ENCODE measurements at places on chromosomes 5 and 9.

GRCh38 chr5:151223447-151224264 is at the start of gene CCDC69:
TSS of gene CCDC69 (minus strand) at chr5:151224092. CDS start at chr5:151223970, 122 bp downstream.
- DNase-seq = peak; percentile 44

GRCh38 chr9:98207606-98208005 is 15.2 kb upstream of the CORO2A start:
- no peak for DNase-seq

- no peak for DNase-seq
Observed at GRCh38 chr9:68974901-68975300, 39.0 kb downstream of the PRKACG start.

DNA sequence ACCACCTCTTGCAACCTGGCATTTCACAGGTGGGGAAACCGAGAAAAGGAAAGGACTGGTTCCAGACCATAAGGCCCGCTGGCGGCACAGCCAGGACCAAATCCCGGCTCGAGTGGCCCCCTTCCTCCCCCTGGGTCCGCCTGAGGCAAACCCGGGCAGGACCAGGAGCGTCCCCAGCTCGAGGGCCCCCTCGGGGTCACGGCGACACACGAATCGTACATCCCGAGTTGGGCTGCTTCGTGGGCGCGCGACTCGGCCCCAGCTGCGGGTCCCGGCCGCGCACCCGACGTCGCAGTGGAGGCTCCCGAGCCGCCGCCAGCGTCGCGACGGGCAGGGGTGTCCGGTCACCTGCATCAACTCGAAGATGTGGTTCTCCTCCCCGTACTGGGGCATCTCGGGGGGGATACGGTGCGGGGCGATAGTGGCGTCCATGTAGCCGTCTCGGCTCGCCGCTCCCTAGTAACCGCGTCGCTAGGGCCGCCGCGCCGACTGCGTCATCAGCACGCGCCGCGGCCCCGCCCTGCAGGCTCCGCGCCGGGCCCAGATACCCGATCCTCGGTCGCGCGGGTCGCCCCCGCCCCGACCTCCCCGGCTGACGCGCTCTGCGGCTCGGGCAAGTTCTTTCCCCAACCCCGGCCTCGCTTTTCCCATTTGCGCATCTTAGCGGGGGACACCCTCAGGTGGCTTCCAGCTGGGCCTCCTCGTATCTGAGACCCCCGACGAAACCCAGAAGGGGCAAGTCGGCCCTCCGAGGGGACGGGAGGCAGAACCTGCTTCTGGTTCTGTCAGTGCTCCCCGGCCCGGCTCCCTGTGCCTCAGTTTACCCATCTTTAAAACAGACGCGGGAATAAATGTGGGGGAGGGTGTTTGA is at the start of gene AK8:
Gene AK8 (minus strand): TSS at position 461 of the 871 bp plus-strand sequence. CDS start 29 bp downstream, at position 432.
- DNase-seq = peak; percentile 38

DNA sequence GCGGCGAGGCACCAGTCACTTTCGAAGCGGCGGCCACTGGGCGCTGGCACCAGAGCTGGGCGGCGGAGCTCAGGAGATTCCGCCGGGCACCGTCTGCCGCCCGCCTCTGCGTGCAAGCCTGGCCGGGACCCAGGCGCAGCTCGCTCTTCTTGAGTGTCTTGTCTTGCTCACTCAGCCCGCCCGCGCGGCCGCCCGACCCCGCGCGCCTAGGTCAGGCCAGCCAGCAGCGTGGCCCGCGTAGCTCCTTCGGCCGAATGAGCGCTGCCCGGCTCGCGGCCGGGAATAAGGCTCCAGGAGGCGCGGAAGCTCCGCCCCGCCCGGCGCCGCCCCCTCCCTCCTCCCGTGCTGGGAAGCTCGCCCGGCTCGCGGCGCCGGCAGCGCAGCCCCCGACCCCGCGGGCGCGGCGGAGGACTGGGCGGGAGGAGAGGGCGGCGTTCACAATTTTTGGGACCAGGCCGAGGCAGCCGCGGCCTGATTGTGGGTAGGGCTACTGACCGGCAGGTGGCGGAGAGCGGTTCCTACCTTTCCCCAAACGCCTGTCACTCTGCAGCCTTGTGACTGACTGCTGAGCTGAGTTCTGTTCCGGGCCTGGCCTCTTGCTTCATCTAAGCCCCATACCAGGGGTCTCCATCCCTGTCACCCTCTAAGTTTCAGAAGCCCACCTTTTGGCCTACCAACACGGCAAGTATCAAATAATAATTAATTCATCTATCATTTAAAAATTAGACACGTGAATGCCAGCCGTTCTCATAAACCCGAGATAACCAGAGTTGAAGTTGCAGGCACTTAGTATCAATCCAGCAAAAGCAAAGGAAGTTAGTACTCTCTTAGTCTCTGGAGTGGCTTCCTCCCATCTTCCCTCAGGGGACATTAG is at the start of gene HBEGF:
Gene HBEGF (minus strand): TSS at position 256 of the 874 bp plus-strand sequence. CDS start 275 bp downstream, outside the sequence.
- no peak for DNase-seq

- DNase-seq = no peak
Observed at GRCh38 chr5:179185256-179185940, 125.2 kb downstream of the ZNF354C start.

- no peak for DNase-seq
Observed at GRCh38 chr5:95799191-95799835, 23.2 kb downstream of the GLRX start.

DNA sequence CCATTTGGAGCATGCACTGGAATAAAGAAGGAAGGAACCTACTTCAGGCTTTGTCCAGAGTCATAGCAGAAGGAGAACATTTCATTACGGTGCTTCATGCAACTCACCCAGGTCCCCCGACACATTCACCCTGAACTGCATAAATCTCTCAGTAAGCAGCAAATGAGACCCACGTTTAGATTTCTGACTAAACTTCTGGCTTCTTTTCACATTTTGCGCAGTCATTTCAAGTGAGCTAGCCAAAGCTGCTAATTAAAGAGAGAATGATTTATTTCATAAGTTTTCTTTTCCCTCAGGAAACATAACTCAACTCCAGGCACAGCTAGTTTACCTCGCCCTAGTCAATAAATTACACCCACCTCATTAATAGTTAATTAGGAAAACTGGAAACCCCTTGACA is 88.6 kb upstream of the GAS1 start:
- DNase-seq = no peak

DNA sequence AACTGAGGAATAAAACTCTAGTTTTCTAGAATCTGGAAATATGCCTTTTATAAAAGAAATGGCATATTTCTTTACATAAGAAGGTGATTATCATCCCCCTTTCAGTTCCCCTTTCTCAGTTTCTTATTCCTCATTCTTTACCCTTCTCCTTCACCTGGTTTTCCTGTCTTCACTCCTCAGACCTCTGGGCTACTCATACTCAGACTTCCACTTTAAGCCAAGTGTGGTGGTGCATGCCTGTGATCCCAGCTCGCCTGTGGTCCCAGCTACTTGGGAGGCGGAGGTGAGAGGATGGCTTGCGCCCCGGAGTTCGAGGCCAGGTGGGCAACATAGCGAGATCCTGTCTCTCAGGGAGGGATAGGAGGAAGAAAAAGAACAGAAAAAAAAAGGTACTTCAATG is 57.2 kb downstream of the RANBP6 start:
- DNase-seq = no peak

GRCh38 chr5:123279136-123279535 is 144.1 kb downstream of the CEP120 start:
- DNase-seq = no peak

DNA sequence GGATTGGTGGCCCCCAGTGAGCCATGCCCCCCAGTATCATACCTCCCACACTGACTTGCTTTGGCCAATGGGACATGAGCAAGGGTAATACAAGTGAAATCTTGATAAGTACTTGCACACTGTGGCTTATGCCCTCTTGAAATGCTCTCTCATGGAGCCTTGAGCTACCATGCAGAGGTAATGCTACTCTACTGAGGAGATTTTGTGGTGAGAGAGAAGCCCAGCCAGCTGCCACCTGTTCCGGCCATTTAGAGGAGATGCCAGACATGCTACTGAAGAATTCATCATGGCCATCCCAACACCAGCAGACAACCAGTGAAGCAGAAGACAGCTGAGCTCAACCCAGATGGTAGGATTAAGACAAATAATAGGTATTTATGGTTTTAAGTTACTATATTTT is 299.5 kb downstream of the MEF2C start:
- no peak for DNase-seq

- no peak for DNase-seq
Observed at GRCh38 chr5:161378701-161379100, 167.8 kb downstream of the GABRB2 start.

DNA sequence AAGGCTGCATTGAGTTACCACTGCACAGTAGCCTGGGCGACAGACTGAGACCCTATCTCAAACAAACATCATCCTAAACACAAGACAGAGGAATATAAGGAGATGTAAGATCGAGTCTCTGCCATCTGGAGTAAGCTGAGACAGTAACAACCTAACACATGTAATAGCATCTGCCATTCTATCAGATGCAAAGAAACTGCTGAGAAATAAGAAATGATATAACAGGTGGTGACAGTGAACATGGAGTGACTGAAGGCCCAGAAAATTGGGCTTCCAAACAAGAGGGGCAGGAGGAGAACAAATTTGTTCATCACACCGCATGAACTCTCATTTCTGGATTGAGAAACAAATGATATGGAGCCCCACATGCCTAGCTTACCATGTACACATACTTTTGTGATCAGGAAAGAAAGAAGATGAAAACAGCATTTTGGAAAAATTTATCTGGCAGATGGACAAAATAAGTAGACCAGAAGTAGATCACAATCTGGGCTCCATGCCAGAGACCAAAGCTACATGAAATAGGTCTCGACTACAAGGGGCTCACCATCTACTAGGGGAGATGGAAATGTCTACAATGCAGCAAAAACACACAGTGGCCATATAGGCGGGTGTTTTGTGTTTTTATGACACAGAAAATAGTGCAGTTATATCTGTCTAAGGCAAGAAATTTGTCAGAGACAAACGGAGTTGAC is 45.5 kb downstream of the ECPAS start:
- DNase-seq = no peak

DNA sequence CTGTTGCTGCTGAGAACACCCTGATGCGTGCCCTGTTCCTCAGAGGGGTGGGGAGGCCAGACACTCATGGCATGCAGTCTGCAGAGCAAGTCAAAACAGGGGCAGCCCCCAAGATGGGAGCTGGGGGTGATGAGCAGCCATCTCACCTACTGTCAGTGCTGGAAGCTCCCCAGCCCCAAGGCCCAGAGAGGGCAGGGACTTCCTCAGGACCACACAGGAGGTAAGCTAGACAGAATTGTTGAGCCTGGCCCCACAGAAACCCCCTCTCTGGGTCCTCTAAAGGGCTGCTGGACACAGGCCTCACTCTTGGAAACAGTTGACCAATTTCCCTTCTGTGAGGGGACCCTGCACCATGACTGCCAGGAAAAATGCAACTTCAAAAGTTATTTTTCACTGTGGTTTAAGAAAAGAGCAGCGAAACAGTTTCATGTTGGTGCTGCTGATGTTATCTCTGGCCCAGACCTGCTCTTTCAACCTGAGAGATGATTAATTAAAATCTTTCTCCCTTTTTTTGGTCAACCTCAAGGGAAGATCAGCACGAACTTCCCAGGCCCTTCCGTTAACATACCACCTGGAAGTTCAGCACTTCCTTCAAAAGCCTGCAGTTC is 9.6 kb downstream of the CSF2 start:
- no peak for DNase-seq

- no peak for DNase-seq
Observed at GRCh38 chr5:93585767-93586385, 2.9 kb downstream of the NR2F1 start.

DNA sequence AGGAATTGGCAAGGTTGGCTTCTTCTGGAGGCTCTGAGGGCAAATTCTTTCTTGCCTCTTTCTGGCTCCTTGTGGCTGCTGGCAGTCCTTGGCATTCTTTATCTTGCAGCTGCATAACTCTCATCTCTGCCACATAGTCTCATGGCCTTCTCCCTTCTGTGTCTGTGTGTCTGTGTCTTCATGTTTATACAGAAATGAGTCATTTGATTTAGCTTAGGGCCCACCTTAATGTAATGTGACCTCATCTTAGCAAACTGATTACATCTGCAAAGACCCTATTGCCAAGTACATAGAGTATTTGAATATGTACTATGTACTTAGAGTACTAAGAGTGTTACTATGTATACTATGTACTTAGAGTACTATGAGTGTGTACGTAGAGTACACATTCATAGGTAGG is 122.5 kb downstream of the RFK start:
- no peak for DNase-seq

GRCh38 chr9:95515272-95516113 is 1.3 kb downstream of the PTCH1 start:
- no peak for DNase-seq

DNA sequence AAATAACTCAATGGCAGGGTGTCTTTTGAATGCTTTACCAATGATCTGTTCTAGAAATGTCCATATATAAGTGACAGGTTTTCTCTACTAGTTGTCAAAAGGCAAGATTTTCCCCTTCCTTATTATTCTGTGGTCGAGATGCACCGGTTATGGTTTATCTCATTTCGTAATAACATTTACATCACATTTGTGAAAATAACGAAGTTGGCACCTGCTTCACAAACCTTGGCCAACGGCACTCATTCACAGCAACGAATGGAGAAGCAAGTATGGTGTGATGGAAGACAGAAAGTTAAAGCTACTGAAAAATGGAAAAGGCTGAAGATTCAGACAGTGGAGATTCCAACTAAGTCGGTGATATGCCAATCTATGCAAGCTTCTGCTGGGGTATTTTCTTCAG is 235.8 kb downstream of the KCTD16 start:
- DNase-seq = no peak

- DNase-seq = no peak
Observed at GRCh38 chr9:98330831-98331230, 75.4 kb upstream of the TBC1D2 start.

DNA sequence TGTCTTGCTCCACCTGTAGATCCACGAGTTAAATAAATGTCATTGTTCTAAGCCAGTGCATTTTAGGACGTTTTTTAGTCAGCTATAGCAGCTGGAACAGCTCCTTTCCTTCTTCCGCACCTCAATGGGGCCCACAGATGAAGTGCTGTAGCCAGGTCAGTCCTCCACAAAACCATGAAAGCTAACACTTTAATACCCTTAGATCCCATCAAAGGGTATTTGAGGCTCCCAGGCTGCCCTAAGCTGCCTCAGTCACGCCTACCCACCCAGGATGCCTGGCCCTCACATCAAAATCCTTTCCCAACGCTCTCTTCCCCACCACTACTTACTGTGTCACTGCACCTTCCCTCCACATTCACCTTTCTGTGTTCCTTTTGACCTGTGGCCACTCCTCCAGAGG is 44.1 kb upstream of the ACO1 start:
- DNase-seq = no peak

GRCh38 chr5:33558489-33558888 is 117.7 kb downstream of the TARS1 start:
- no peak for DNase-seq
